ENCODE measurements at places on chromosomes 3 and 15.

DNA sequence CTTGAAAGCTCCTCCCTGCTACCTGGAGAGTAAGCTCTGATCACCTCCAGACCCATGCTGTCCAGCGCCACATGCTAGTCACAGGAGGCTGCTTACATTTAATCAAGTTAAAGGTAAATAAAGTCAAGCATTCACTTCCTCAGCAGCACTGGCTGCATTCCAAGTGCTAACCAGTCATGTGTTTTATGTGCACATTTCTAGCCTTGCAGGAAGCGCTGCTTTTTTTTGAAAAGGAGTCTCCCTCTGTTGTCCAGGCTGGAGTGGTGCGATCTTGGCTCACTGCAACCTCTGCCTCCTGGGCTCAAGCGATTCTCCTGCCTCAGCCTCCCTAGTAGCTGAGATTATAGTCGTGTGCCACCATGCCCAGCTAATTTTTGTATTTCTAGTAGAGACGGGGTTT is 279.2 kb downstream of the GABRG3 start:
- no peak for DNase-seq

- no peak for DNase-seq
Measured at GRCh38 chr3:5270666-5271371, 83.3 kb downstream of the EDEM1 start.

- DNase-seq, result no peak
Measured at GRCh38 chr15:45185069-45185779, 2.5 kb downstream of the SHF start.

GRCh38 chr15:52308446-52309153 is 13.0 kb upstream of the MYO5C start:
- no peak for DNase-seq

DNA sequence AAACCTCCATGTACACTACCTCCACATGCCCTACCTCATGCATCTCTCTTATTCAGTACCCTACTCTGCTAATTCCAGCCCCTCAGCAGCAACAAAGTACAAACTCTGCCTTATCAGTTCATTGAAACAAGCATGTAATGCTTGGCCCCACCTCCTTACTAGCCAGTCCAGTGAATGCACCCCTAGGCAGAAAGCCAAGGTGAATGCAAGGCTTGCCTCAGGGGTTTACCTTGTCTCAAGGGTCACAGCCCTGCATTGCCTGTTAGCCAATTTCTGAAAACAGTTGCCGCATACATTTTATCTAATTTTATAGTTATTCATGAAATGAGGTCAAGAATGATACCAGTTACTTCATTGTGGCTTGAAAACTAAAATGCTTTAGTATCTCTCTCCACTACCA is 576.4 kb downstream of the FHIT start:
- DNase-seq, result no peak

- DNase-seq, result no peak
Measured at GRCh38 chr15:81723701-81724100, 322.1 kb downstream of the MEX3B start.

- peak; percentile 48 for DNase-seq
Measured at GRCh38 chr3:71389911-71390573, 193.5 kb downstream of the FOXP1 start.

DNA sequence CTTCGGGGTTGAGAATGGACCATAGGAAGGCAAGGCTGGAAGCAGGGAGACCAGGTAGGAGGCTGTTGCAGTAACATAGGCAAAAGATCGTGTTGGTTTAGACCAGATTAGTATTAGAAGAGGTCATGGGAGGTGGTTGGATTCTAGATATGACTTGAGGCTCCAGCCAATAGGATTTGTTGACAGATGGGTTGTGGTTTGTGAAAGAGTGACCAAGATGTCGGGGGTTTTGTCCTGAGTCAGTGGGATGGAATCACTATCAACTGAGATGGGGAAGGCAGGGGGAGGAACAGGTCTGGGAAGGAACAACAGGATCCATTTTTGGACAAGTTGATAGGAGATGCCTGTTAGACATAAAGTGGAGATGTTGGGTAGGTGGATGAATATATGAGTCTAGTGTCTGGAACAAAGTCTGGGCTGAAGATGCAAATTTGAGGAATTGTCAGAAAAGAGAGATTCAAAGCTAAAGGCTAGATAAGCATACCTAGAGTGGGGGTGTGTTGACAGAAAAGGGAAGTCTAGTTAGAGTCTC is 95.5 kb upstream of the NPHP3 start:
- no peak for DNase-seq

DNA sequence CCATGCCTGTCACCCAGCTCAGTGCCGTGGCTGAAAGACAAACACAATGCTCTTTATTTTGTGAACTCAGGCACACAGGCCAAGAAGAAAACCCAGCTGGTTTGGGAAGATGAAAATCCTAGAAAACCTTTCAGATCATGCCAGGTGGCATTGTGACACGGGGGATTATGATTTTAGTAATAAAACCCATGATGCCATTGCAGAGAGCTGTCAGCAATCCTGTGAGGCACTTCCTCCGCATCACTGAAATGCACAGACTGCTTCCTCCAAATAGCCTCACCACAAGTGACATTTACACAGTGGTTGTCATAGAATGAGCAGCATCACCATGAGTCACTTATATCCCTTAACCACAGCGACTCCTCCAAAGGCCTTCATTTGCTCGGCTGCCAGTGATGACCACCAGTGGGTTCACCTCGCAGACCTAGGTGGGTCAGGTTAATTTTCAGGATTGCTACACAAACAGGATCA is 22.7 kb downstream of the ABHD6 start:
- DNase-seq, result no peak

DNA sequence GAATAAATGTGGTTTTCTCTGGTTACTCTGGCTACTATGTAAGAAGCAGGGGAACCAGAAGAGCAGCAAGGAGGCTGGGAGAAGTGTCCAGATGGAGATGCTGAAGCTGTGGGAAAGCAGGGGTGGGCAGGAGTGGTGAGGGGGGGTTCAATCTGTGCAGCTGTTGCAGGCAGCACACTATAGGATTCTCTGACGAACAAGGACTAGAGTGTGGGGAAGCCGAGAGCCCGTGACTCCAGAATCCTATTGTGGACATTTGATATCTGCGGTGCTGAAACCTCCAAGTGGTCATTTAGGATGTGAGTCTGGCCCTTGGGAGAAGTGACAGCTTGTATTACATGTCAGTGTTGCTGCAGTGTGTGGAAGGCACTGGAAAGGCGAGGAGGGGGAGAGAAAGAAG is 60.5 kb downstream of the GABRB3 start:
- DNase-seq, result no peak

DNA sequence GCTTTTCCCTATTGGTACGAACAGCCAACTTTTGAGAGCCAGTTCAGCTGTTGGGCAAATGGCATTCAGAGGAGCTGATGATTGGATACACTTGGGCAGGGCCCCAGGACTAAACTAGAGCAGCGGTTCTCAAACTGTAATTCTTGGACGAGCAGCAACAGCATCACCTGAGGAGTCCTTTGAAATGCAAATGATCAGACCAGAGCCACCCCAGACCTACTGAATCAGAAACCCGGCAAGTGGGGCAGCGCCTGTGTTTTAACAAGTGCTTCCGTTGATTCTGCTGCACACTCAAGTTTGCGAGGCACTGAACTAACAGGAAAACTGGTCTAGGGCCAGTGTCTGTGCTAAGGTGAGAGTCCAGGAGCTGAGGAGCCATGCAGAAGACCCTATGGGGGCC is 239.7 kb downstream of the UACA start:
- DNase-seq, result no peak

- DNase-seq, result no peak
Measured at GRCh38 chr3:195151866-195152541, 119.0 kb downstream of the XXYLT1 start.
